ENCODE measurements at places on chromosomes 3 and 15. TPM values are rescaled to one million over a fixed set of nuclear protein-coding genes. Genes with fewer than 3 reads are reported as not detected.

The IQCF5 gene
- not detected for total RNA-seq

DNA sequence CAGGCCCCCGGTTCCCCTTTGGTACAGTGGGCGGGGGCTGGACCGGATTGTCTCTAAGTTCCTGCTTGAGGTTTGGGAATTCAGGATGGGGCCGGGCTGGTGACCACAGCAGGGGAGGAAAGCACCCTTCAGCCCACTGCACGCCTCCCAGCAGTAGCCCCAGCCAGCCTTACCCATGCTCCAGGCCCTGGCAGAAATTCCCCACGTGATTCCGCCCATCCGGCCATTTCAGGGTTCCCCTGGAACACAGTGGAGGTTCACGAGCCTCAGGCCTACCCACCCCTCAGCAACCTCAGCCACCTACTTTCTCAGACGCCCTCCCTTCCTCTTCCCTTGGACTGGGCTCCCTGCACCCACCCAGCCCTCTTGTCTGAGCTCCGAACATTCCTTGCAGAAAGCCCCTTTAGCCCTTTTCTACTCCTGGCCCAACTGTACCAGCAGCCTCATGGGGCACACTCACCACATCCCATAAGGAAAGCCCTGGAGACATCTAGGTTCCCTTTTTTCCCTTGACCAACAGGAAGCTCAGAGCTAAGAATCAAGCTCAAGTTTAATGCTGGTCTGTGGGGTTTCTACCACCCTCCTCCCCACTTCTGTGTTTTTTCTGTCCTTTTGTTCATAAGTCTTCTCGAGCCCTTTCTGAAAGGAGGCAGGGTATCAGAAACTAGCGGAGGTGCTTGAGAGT is 11.5 kb downstream of the ALS2CL start:
- no peaks in the 10 kb centered on the region for H3K4me1 ChIP-seq
- H3K27me3 ChIP-seq, result peaks cover 5% of the 10 kb centered on the region
- peaks cover 5% of the 10 kb centered on the region for H3K36me3 ChIP-seq
- H3K4me3 ChIP-seq, result no peak overlapping the region

- H3K4me3 ChIP-seq, result no peak overlapping the region
- peaks cover 11% of the 10 kb centered on the region for H3K4me1 ChIP-seq
- no peaks in the 10 kb centered on the region for H3K27me3 ChIP-seq
- peaks cover 15% of the 10 kb centered on the region for H3K36me3 ChIP-seq
These were observed 22.8 kb downstream of the USF3 start for GRCh38 chr3:113673593-113673992.

- H3K4me1 ChIP-seq, result peaks cover 55% of the 10 kb centered on the region
- no peak for DNase-seq
- H3K4me3 ChIP-seq, result no peak overlapping the region
- H3K27me3 ChIP-seq, result no peaks in the 10 kb centered on the region
These were observed 39.2 kb downstream of the MBNL1 start for GRCh38 chr3:152307829-152308474.

DNA sequence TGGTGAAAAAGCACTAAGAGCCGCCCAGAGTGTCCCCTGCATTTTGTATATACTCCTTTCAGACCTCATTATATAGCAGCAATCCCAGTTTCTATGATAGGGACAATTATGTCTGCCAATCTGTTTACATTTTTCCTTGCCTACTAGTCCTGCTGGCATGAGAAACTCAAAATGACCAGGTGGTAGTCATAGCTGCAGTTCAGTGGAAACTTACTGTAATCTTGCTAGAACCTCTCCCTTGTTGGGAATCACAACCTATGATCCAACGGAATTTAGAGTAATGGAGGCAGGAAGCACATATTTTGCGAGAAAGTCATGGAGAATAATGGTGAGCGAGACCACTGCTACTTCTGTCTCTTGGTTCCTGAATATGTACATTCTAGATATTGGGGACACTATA is 28.6 kb upstream of the MINAR1 start:
- no peak for DNase-seq
- no peak overlapping the region for H3K27ac ChIP-seq
- H3K27me3 ChIP-seq, result no peaks in the 10 kb centered on the region
- no peak overlapping the region for H3K4me3 ChIP-seq
- H3K4me1 ChIP-seq, result peaks cover 9% of the 10 kb centered on the region

The GP5 gene
- total RNA-seq, result not detected

The CCRL2 gene
- not detected for total RNA-seq

- H3K27me3 ChIP-seq, result no peaks in the 10 kb centered on the region
- no peak overlapping the region for H3K4me3 ChIP-seq
- H3K4me1 ChIP-seq, result peaks cover 7% of the 10 kb centered on the region
- H3K36me3 ChIP-seq, result no peaks in the 10 kb centered on the region
- H3K27ac ChIP-seq, result no peak overlapping the region
- no peak for DNase-seq
These were observed 122.6 kb downstream of the CNTN3 start for GRCh38 chr3:74491874-74492273.

The UROC1 gene
- 0.15 TPM for total RNA-seq

The SAMMSON gene
- 0.39 TPM for total RNA-seq

The PLCH1 gene
- total RNA-seq, result not detected

- peaks cover 30% of the 10 kb centered on the region for H3K4me1 ChIP-seq
- no peak overlapping the region for H3K4me3 ChIP-seq
- DNase-seq, result no peak
- H3K27me3 ChIP-seq, result no peaks in the 10 kb centered on the region
- peak overlapping the region; percentile 39 for H3K27ac ChIP-seq
These were observed 48.6 kb upstream of the CP start for GRCh38 chr3:149270180-149270579.

The ZDHHC3 gene
- 60.3 TPM for total RNA-seq

The MOBP gene
- total RNA-seq, result not detected

GRCh38 chr3:59254976-59255375 is 205.2 kb upstream of the CFAP20DC start:
- H3K27me3 ChIP-seq, result no peaks in the 10 kb centered on the region
- H3K4me3 ChIP-seq, result no peak overlapping the region
- DNase-seq, result no peak
- no peaks in the 10 kb centered on the region for H3K4me1 ChIP-seq

DNA sequence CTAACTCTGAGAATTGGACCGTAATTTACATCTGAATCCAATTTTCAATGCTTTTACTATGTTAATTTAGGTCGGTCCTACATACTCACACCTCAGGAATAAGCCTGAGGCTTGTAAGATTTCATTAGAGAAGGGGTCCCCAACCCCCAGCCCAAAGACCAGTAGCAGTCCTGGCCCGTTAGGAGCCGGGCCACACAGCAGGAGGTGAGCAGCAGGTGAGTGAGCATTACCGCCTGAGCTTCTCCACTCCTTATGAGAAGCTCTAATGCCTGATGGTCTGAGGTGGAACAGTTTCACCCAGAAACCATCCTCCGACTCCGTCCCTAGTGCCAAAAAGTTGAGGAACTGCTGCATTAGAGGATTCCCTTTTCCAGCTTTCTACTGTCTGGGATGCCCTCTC is 757.3 kb downstream of the SI start:
- peaks cover 15% of the 10 kb centered on the region for H3K27me3 ChIP-seq
- DNase-seq, result no peak
- H3K27ac ChIP-seq, result no peak overlapping the region
- H3K4me1 ChIP-seq, result no peaks in the 10 kb centered on the region
- H3K4me3 ChIP-seq, result no peak overlapping the region
- no peaks in the 10 kb centered on the region for H3K36me3 ChIP-seq

DNA sequence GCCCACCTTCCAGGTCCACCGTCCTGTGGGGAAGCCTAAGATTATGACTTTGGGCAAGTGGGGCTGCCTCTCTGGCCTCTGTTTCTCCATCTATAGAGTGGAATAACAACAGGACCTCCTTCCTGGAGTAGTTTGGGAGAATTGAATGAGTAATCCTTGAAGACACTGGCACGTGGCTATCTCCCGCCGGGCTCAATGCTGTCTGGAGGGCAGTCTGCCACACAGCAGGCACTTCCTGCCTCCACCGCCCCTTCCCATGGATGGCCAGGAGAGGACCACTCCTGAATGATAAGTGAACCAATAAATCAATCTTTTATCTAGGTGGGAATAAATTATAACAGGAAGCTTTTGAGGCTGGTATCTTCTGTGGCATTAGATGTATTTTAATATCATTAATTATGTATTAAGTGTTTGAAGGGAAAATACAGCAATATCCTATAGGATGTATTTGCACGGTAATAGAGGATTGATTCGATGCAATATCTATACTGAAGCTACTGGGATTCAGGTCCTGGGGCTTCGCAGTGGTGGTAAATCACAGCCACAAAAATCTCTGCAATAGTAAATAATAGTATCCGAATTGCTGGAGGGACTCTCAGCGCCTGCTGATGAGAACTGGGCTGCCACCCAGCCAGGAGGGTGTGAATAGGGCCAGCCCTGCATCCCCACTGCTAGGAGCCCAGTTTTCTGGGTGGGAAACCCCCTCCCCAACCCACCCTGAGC is 15.9 kb downstream of the MEGF11 start:
- H3K36me3 ChIP-seq, result no peaks in the 10 kb centered on the region
- DNase-seq, result peak; percentile 47
- peaks cover 51% of the 10 kb centered on the region for H3K27me3 ChIP-seq
- H3K27ac ChIP-seq, result no peak overlapping the region
- no peak overlapping the region for H3K4me3 ChIP-seq

The IL5RA gene
- not detected for total RNA-seq

DNA sequence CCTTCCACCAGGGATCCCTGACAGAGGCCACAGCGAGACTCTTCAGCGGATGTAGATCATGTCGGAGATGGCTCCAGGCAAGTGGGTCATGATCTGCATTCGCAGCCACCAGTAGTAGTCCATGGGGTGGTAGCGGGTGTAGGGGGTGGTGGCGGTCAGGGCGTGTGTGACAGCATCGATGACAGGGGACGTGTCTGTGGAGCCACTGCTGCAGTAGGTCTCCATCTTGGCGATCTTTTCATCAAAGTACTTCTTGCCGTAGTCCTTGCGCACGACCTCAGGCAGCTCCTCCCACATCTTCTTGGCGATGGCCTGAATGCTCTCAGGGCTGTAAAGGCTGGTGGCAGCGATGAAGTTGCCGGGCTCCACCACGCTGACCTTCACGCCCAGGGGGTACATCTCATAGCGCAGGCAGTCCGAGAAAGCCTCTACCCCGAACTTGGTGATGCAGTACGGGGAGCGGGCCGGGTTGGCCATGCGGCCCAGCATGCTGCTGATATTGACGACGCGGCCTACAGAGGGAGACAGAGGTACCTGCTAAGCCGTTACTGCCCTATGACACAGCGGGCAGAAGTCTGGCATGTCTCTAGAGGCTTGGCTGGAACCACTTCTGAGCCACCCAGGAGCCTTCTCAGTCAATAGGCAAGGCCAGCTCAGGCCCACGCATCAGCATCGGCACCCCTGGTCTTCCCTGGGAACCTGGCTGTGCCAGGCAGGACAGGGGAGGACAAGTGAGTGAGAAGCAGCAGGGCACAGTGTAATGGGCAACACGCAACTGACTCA is 43.7 kb downstream of the BDH1 start:
- DNase-seq, result no peak
- H3K4me1 ChIP-seq, result peaks cover 40% of the 10 kb centered on the region
- H3K36me3 ChIP-seq, result no peaks in the 10 kb centered on the region
- peak overlapping the region; percentile 87 for H3K27ac ChIP-seq
- H3K27me3 ChIP-seq, result no peaks in the 10 kb centered on the region

GRCh38 chr3:194133661-194134230 is 2.2 kb upstream of the HES1 start:
- peaks cover 2% of the 10 kb centered on the region for H3K36me3 ChIP-seq
- H3K27ac ChIP-seq, result peak overlapping the region; percentile 90
- H3K4me3 ChIP-seq, result peak overlapping the region; percentile 68
- H3K27me3 ChIP-seq, result peaks cover 8% of the 10 kb centered on the region
- H3K4me1 ChIP-seq, result peaks cover 63% of the 10 kb centered on the region
- DNase-seq, result no peak

DNA sequence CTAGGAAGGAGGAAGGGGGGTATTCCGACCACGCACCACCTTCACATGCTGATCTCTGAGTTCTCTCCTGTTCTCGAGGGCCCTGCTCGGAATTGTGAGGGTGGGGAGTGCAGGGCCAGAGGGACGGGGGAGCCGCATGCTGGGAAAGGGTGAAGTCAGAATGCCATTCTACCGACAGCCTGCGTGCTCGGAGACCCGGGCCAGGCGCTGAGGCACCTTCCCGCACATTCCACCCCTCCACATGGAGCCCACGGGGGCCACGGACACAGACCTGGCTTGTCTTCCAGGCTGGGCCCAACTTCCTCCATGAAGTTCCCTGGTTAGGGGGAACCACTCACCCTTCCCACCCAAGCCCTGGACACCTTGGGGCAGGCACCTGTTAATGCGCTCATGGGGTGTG is 28.7 kb upstream of the PIGZ start:
- H3K4me3 ChIP-seq, result no peak overlapping the region
- H3K27ac ChIP-seq, result no peak overlapping the region
- no peaks in the 10 kb centered on the region for H3K36me3 ChIP-seq
- H3K4me1 ChIP-seq, result no peaks in the 10 kb centered on the region
- no peaks in the 10 kb centered on the region for H3K27me3 ChIP-seq
- peak; percentile 85 for DNase-seq

The SLC9A9 gene
- 2.5 TPM for total RNA-seq

- H3K36me3 ChIP-seq, result no peaks in the 10 kb centered on the region
- peak overlapping the region; percentile 97 for H3K4me3 ChIP-seq
- peaks cover 2% of the 10 kb centered on the region for H3K27me3 ChIP-seq
- DNase-seq, result no peak
- peak overlapping the region; percentile 79 for H3K27ac ChIP-seq
These were observed 2.0 kb downstream of the WNT5A start for GRCh38 chr3:55484801-55485791.

The HAPLN3 gene
- total RNA-seq, result 29.9 TPM

Data from chondrocyte (in vitro differentiated cells).